ENCODE measurements at places on chromosomes 7 and 10.

GRCh38 chr7:7156663-7157062 lies 25.7 kb upstream of the C1GALT1 start:
- no peak for DNase-seq

DNA sequence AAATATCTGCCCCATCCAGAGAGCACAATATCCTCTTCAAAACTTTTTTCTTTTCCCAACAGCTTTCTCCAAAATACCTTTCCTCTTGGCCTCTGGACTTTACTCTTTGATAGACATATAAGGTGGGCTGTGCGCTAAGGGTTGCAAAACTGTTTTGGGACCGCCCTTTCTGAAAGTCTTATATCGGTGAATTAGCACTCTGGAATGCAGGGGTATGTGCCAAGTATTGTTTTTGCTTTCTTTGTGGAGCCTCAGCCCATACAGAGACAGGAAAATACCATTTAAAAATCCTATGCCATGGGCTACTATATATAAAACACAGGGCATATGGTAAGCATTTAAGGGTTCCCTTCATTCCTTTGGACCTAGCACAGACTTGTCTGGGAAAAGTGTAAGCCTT lies 37.7 kb downstream of the PPP1R17 start:
- no peak for DNase-seq

DNA sequence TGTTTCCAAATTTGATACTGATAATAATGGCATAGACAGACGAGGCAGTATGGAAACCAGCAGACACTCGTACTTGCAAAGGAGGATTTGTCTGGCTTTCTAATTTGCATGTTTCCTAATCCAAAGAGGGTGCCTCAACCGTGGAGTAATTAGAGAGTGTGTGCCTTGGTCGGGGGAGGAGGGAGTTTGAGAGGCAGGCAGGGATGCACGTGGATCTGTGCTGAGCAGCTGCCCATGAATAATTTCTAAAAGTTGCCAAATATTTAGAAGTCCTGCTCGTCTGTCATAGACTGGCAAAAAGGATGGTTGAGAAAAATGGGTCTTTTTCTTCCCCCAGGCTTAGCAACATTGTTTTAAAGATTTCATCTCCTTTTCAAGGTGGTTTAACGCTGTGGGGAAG lies 69.4 kb downstream of the PTPRE start:
- no peak for DNase-seq

- no peak for DNase-seq
Observed at GRCh38 chr7:143938379-143939243, 3.6 kb downstream of the OR2F2 start.

- DNase-seq = no peak
Observed at GRCh38 chr7:32062150-32062549, 8.1 kb downstream of the PDE1C start.

- DNase-seq = no peak
Observed at GRCh38 chr7:114979388-114979787, 57.5 kb downstream of the MDFIC start.

GRCh38 chr7:116525298-116525912 lies 569 bp downstream of the CAV1 start:
- no peak for DNase-seq

DNA sequence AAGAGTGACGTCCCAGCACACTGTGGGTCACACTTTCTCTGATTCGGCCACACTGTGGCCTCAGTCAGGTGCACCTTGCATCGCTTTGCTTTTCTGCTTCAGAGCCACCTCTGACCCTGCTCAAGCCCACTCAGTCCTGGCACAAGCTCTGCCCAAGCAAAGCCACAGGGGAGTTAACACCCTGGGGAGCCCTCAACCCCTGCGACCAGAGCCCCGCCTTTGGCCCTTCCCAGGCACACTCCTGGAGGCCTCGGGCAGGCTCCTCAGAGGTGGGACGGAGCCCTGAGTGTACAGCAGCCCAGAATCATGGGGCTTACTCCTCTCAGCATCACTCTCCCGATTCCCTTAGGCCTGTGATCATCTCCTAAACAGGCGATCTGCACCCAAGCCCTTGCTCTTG lies 71.0 kb downstream of the HIPK2 start:
- no peak for DNase-seq
